CD4-positive, alpha-beta T cell treated with Interleukin-17A for 4 hours (primary cell): ENCODE measurements at places on chromosomes 3 and 15.

DNA sequence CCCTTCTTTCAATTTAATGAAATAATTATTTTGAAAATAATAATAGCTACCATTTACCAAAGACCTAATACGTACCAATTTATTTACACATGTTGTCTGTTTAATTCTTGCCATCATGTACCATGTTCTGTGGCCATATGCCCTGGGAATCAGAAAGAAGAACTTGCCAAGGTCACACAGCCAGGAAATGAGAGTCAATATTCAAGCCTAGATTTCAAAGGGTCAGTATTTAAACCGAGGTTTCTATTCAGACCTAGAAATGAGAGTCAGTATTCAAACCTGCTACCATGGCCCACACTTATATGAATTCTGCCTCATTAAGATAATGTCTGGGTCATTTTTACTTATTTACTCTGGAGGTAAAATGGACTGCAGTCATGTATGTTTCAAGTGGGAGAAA lies 103.6 kb upstream of the TBL1XR1 start:
- DNase-seq: no peak

- no peak for DNase-seq
Measured at GRCh38 chr15:93986400-93986984, 244.9 kb upstream of the MCTP2 start.

GRCh38 chr15:50907601-50908208 lies 778 bp upstream of the AP4E1 start:
- DNase-seq: peak; percentile 57

- DNase-seq: no peak
Measured at GRCh38 chr3:171620825-171621434, 160.7 kb upstream of the TNIK start.

GRCh38 chr15:46260937-46261336 lies 626.1 kb downstream of the SQOR start:
- DNase-seq: no peak
